ENCODE measurements at places on chromosomes 13 and 19. TPM values are rescaled to one million over a fixed set of nuclear protein-coding genes. Genes with fewer than 3 reads are reported as not detected.
A peak's percentile ranks its signal among the peaks of the same experiment; 100 is the strongest.

DNA sequence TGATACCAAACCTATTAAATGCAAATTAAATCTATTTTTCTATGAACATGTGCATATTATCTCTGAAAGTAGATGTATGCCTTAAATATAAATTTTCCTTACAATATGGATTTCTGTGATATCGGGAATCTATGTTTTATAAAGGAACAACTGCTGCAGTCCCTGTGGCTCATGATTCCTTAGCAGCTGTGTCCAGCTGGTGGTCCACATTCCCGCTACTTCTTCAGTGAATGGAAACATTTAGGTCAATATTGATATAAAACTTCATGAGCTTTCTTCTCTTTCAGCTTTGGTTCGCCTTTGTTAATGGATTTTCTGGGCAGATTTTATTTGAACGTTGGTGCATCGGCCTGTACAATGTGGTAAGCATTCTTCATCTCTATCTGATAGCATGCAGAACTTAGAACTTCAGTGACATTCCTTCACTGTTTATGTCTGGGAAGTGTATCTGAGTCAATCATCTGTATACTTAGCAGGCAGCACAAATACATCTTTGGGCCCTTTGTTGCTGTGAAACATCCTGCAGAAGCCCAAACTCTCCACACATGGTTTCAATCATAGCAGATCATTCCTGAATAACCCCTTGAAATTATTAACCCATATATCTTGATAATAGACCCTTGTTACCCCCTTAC, 223.9 kb downstream of the SHISA2 start:
- DNase-seq: no peak

GRCh38 chr19:28424077-28424476, 788.9 kb downstream of the UQCRFS1 start:
- DNase-seq: no peak

EPS8L1 gene
- 2.2 TPM for total RNA-seq

DNA sequence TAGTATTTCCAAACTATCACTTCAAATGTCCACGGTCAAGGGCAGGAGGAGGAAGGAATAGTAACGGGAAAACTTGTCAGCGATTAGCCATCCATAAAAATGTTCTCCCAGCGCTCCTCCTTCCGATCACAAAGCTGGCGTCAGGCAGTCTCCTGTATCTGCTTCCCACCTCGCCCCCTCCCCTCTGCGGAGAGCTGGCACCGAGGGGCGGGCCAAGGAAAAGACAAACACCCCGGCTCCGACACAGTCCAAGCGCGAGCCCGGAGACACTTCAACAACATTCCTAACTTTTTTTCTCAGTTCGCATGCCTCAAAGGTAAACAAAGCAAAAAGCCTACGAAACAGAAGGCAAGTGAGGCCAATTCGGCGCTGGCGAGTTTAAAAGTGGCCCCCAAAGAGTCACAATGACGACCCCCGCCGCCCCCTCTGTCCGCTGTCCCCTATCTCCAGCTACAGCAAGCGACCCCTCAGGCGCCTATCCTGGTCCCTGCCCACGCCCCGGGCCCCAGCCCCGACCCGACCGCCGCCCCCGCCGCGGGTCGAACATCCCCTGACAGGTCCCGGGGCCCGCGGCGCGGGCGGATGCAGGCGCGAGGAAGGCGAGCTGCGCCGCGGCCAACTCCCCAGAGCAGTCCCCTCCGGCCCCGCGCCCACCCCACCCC, 736 bp downstream of the SMAD9 start:
- DNase-seq: peak; percentile 11

CEACAM3 gene
- not detected for total RNA-seq

- DNase-seq: no peak
Observed at GRCh38 chr19:10271543-10272086, 695 bp downstream of the ICAM1 start.

DNA sequence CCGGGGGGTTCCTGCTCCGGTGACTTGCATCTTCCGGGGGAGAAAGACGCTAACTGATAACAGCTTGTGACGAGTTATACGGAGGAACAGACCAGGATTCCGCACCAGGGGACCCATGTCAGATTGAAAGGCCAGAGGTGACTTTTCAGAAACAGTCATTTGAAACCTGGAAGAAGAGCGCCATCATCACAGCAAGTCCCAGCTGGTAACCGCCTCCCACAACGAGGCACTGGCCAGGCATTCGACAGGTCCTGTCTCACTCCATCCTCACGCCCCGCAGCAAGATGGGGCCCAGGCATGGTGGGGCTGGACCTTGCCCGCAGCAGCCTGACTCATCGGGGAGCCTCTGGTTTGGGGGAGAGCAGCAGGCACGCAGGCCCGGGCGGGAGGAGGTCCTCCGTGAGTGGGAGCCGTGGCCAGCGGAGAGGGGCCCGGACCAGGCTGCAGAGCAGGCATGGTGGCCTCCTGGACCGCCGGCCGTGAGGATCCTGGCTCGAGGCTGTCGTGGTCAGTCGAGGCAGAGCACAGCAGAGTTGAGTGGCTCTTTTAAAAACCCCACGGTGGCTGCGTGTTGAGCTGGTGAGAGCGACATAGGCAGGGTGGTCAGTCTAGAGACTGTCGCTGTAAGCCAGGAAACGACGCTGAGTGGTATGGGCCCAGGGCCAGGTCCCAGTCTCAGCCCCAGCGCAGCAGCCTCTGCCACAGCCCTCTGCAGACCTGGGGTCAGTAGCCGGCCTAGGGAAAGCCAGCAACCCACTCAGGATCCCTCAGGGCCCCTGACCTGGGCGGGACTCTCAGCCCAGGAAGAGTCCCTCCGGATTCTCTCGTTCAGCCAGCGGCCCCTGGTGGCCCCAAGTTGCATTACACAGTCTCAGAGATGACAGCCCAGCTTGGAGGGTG, 94.9 kb upstream of the MCF2L start:
- peak; percentile 65 for DNase-seq

- no peak for DNase-seq
Observed at GRCh38 chr19:39318071-39318470, 2.6 kb downstream of the LRFN1 start.

RNF17 gene
- 0.86 TPM for total RNA-seq

KIRREL2 gene
- under 0.01 TPM for total RNA-seq

DNA sequence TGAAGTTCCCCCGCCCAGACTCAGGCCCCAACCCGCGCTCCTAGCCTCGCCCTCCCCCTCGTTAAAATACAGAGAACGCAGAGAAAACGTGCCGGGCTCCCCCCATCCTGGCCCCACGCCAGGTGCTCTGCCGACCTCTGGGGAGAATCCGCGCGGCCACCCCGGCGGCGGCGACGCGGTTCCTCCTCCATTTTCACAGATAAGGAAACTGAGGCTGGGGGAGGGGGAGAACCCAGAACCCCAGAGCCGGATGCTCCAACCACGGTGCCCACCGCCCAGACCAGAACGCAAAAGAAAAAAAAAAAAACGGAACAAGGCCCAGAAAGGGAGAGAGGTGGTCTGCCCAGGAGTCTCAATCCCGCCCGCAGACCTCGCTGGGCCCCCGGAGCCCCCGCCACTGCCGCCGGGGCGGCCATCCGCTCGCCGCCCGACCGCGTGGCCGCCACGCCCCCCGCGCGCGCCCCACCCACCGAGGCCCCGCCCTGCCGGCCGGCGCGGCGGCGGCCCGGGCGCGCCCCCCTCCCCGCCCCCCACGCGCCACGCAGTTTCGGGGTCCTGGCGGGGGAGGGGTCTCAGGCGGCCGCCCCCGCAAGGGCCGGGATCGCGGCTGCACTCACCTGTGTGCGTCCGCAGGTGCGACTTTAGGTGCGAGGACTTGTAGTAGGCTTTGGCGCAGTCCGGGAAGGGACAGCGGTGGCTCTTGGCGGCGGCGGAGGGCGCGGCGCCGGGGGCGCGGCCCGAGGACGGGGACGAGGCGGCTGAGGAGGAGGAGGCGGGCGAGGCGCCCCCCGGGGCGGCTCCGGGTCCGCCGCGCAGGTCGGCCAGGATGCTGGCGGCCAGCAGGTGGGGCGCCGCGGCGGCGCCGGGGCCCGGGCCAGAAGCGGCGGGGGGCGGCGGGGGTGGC, 703 bp downstream of the KLF16 start:
- no peak for DNase-seq

GRCh38 chr19:873084-873483, 13.6 kb downstream of the CFD start:
- DNase-seq: peak; percentile 90

GRCh38 chr19:13629687-13630357, 123.5 kb upstream of the CACNA1A start:
- peak; percentile 32 for DNase-seq

HSD11B1L gene
- 6.5 TPM for total RNA-seq

DNA sequence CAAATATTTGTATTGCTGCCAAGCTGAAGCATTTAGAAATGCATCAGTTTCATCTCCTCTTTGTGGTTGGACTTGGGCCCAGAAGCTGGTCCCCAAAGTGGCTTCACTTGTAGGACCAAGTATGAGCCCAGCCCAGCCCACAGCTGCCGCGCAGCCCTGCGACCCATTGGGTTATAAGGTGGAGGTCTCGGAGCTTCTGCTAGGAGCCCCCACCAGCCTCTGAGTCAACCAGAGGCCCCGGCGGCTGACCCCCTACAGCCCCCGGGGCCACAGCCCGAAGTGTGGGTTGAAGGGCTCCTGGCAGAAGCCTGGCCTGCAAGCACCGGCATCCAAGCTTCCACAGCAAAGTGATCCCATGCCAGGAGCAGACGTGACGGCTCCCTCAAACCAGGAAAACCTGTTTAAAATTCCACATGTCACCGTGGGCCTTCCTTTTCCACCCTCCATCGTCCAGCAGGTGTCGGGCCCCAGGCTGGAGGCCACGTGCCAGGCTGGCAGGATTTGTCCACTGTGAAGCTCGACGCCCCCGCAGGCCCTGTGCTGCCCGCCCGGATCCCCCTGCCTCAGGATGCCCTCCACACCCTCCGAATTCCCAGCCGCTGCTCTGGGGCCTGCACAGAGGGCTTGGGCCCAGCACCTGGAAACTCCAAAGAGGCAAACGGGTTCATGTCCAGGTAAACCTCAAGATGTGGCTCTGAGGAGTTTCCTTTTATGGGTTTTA, 54.7 kb downstream of the C13orf46 start:
- no peak for DNase-seq

LYPD3 gene
- total RNA-seq: 0.43 TPM

DNA sequence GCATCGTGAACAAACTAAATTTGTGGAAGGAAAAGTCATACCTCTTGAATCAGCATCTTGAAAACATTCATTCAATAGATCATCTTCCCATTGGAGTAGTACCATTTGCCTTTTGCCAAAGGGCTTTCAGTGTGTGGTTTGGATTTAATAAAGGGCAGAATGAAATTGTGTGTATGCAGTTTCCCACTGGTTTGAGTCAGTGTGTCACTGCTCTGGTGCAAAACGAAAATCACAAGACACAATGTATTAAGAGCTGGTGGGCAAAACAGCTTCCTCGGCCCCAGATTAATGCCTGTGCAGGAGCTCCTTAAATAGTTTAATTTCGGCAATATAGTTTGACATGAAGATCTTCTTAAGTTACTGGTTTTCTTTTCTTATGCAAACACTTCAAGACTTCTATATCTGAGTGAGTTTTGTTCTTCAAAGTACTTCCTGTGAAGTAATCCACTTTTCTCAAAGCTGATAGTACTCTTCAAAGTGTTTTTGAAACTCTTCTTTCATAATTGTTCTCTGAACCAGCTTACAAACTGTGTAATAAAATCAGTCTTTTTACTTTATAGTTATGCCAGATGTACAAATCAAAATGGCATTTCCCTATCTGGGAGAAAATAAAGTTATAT, 32.1 kb downstream of the RASL11A start:
- no peak for DNase-seq

PNMA8B gene
- total RNA-seq: 0.43 TPM

- DNase-seq: peak; percentile 94
Observed at GRCh38 chr19:57632987-57633831, at the start of gene ZNF211. Gene ZNF211 (plus strand): TSS chr19:57633168. CDS start chr19:57633347, 179 bp downstream.

DNA sequence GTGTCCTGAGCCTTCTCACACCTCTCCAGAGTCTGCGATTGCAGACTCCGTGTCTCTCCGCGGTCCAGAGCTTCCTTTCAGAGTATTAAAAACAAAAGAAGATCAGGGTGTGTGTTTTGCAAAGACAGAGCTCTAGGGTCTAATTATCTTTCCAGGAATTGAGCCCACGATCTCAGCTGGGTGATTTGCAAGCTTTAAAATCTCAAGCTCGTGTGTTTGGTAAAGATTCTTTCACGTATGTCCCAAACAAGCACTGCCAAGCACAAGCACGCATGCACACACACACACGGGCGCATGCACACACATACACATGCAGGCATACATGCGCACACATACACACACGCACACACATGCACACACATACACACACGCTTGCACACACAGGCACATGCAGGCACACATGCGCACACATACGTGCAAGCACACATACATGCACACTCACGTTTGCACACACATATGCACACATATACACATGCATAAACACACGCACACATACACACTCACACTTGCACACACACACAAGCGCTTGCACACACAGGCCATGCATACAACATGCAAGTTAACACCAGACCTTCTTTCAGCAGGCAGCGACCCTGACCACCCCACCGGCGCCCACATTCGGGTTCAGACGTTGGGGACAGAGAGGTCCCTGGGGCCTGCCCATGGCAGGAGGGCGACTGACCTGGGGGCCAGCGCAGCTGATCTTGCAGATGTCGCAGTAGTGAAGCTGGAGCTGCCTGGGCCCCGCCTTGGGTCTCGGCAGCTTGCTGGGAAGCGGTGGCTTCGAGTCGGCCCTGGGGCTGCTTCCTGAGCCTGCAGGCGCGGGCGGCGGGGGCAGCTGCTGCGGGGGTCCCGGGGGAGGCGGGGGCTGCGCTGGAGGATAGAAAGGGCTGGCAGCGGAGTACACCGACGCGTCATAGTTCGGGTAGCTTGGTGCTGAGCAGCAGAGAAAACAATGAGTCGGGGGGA, 37.9 kb downstream of the ZFR2 start:
- no peak for DNase-seq

MISP3 gene
- total RNA-seq: under 0.01 TPM

- DNase-seq: no peak
Observed at GRCh38 chr19:45955905-45956608, 17.6 kb downstream of the NOVA2 start.

ZNF43 gene
- total RNA-seq: 6.4 TPM

PABPC3 gene
- under 0.01 TPM for total RNA-seq

- no peak for DNase-seq
Observed at GRCh38 chr19:16232127-16232526, 34.4 kb downstream of the AP1M1 start.

DNA sequence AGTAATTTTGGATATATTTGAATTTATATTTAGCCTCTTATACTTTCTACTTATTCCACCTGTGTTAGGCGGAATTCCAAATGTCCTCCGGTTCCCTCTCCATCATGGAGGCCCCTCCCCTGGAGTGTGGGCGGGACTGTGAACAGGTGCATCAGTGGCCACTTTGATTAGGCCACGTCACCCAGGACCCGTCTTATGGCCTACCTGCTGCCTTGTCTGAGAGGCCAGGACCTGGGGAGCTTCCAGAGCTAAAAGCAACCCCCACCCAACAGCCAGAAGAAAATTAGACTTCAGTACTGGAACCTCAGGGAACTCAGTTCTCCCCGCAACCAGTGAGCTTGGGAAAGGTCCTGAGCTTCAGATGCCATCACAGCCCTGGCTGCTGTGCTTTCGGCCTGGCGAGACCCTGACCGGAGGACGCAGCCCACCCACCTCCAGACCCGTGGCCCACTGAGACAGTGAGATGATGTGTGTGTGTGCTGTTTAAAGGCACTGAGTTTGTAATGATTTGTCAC, 200.2 kb upstream of the SOX1 start:
- DNase-seq: no peak

- DNase-seq: peak; percentile 74
Observed at GRCh38 chr19:18058208-18059009, 28.3 kb downstream of the IL12RB1 start.

Data from fibroblast of villous mesenchyme (primary cell).